Activated CD4-positive, alpha-beta memory T cell treated with anti-CD3 and anti-CD28 coated beads for 36 hours (primary cell): ENCODE measurements at places on chromosomes 16 and 17. TPM values are rescaled to one million over a fixed set of nuclear protein-coding genes. Genes with fewer than 3 reads are reported as not detected.
A peak's percentile ranks its signal among the peaks of the same experiment; 100 is the strongest.

- H3K27me3 ChIP-seq, result no peaks in the 10 kb centered on the region
- no peak overlapping the region for H3K4me3 ChIP-seq
- no peaks in the 10 kb centered on the region for H3K36me3 ChIP-seq
These were observed 15.6 kb downstream of the ZNF469 start for GRCh38 chr16:88398170-88398873.

DNA sequence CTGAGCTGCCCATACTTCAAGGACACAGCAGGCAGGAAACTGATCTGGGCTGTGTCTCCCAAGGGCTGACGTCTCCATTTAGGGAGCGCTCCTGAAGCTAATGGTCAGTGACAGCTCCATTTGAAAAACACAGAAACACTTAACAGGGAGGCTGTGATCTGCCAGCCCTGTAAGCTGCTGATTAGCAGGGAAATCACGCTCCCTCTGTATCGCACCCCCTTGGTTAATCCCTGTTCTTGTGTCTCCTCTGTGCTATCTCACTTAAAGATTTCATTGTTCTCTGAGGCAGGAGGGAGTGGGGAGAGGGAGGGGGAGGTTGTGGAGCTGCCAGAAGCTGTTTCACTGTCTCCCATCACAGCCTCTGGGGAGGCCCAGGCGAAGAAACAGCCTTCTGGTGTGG lies 47.4 kb upstream of the CACNG3 start:
- H3K4me3 ChIP-seq, result no peak overlapping the region
- peaks cover 24% of the 10 kb centered on the region for H3K36me3 ChIP-seq
- DNase-seq, result no peak
- no peaks in the 10 kb centered on the region for H3K27me3 ChIP-seq
- no peaks in the 10 kb centered on the region for H3K4me1 ChIP-seq
- no peak overlapping the region for H3K27ac ChIP-seq

DNA sequence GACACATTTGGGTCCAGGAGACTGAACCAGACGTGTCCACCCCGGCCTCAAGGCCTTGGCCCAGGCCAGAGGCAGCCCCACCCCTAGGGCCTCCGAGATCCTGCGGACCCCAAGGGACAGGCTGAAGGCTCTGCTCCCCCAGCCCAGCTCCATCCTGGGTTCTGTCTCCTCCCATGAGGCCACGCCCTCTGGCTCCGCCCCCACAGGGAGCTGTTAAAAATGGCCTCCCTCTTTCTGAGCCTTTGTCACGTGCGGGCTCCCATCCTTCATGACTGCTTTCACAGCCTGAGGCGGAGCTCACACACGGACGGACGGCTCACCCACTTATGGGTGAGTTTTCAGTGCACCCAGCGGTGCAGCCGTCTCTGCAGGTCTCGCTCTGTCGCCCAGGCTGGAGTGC lies 6.5 kb upstream of the CACNA1H start:
- H3K4me3 ChIP-seq, result no peak overlapping the region
- no peaks in the 10 kb centered on the region for H3K27me3 ChIP-seq
- H3K36me3 ChIP-seq, result no peaks in the 10 kb centered on the region
- DNase-seq, result peak; percentile 18
- H3K27ac ChIP-seq, result no peak overlapping the region

Gene TRAF7
- total RNA-seq, result 77.1 TPM

DNA sequence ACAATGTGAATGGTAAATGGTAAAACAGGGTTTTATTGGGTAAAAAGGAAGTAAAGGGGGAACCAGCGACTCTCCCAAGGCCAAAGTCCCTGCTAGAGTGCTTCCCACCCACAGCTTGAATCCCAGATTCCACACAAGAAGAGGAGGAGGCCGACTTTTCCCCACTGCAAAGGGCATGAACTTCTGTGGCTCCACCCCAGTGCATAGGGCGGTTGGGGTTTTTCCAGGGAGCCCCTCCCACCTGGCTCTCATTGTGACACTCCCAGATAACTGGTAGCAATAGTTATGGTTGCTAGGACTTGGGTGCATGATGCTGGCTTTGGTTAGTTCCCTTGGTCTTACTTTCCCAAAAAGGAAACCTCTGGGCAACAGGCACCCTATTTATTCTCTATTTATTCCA lies 666.0 kb upstream of the CA10 start:
- H3K27ac ChIP-seq, result no peak overlapping the region
- H3K4me1 ChIP-seq, result no peaks in the 10 kb centered on the region
- no peaks in the 10 kb centered on the region for H3K27me3 ChIP-seq
- no peaks in the 10 kb centered on the region for H3K36me3 ChIP-seq
- DNase-seq, result no peak
